ENCODE measurements at places on chromosomes 2 and 18.

DNA sequence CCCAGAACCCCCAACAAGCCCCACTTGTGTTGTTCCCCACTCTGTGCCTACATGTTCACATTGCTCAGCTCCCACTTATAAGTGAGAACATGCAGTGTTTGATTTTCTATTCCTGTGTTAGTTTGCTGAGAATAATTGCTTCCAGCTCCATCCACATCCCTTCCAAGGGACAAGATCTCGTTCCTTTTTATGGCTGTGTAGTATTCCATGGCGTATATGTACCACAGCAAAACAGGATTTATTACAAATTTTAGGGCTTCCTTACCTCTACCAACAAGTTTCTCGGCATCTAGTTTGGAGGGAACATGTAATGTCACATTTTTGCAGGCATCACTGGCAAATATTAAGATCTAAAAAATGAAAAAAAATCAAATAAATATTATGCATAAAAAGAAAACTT lies 8.9 kb downstream of the DSC2 start:
- DNase-seq = no peak

DNA sequence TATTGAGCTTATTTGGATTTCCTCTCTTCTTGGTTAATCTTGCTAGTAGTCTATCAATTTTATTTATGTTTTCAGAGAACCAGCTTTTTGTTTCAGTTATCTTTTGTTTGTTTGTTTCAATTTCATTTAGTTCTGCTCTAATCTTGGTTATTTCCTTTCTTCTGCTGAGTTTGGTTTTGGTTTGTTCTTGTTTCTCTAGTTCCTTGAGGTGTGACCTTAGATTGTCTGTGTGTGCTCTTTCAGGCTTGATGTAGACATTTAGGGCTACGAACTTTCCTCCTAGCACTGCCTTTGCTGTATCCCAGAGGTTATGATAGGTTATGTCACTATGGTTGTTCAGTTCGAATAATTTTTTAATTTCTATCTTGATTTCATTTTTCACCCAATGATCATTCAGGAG lies 141.6 kb downstream of the ZNF236 start:
- DNase-seq = no peak

DNA sequence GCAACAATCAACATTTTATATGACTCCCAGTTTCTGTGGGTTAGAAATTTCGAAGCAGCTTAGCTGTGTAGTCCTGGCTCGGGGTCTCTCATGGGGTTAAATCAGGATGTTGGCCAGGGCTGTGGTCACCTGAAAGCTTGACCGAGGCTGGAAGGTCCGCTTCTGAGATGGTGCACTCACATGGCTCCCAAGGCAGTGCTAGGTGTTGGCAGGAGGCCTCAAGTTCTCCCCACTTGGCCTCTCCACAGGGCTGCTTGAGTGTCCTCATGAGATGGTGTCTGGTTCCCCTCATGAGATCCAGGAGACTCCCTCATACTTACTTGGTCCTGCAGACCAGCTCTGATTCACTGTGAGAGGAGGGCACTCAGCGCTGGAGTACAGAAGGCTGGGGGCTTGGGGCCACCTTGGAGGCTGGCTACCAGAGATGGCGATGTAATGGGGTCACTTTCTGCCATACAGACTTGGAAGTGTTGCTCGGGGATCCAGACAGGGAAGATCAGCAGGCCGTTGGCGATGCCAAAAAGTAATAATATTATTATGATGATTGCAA lies 98.8 kb downstream of the INHBB start:
- DNase-seq = no peak

DNA sequence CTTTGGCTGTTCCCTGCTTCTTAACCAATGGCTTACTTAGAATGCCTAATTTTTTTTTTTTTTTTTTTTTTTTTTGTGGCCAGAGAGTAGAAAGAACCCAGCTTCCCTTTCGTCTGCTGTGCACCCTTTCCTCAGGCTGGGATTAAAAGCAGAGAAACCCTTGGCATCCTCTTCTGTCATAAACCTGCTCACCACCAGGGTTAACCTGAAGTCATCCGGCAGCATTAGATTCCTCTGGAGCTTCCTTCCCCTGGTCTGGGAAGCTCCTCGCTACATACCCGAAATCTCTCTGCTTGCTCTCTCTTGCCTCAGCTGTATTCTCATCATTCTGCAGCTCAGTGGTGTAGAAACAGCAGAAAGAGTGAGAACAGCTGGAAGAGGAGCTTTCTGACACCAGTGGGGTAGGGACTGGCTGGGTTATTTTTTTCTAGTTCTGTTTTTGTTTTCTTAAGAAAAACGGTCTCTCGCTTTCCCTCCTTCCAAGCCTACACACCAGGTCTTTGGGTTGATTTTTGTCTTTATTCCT lies 339.0 kb upstream of the MEIS1 start:
- no peak for DNase-seq

All from activated naive CD4-positive, alpha-beta T cell (primary cell).